ENCODE measurements at places on chromosomes 11 and 22.

DNA sequence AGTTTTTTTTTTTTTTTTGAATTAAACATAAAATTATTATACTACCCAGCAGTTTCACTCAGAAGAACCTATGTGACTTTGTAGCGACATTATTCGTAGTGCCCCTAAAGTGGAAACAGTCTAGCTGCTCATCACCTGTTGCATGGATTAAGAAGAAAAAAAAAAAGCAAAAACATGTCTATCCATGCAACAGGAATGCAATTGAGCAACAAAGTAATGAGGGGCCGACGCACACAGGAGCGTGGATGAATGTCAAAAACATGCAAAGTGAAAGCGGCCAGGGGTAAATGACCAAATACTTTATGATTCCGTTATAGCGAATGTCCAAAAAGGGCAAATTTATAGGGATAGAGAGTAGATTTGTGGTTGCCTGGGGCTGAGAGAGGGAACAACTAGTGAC lies 16.3 kb downstream of the MYO18B start:
- DNase-seq: no peak

DNA sequence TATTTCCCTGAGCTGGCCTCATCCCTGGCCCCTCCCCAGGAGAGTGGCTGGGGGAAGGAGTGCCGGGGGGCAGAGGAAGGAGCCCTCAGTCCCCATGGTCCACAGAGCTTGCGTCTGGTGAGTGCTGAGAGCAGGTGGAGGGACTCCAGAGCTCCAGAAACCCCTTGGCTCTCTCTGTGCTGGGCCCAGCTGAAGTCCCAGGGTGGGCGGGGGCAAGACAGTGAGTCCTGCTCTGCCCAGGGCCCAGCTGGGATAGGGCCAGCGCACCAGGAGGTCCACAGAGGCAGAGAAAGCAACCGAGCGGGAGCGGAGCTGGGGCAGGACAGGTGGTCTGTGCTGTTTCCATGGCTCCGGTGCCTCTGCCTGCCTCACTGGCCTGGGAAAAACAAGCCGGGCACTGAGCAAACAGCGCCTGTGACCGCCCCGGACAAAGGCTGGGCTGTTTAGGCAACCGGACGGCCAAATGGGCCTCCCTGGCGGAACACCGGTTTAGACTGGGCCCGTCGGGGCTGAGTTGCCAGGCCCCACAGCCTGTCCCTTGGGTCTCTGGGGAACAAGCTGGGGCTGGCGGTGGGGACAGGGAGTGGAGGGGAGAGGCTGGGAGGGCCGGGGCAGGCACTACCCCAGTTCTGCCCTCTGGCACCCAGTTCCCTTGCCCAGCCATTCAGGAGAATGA lies 34.1 kb upstream of the WNT7B start:
- DNase-seq: no peak

DNA sequence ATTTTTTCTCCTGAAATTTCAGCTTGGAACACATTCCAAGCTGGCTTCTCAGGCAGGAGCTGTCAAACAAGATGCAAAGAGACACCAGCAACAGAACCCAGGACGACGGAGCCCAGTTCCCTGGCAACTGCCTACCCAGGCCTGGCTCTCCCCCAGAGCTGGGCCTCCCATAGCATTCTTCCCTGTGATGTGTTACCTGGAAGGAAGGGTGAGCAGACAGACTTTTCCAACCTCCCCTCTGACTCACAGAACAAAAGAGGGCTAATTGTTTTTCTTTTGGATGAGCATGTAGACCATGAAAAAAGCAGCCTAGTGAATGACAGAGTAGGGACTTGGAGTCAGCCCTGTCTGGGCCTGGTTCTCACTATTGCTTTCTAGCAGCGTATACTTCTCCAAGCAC lies 55.3 kb upstream of the BMAL1 start:
- no peak for DNase-seq

DNA sequence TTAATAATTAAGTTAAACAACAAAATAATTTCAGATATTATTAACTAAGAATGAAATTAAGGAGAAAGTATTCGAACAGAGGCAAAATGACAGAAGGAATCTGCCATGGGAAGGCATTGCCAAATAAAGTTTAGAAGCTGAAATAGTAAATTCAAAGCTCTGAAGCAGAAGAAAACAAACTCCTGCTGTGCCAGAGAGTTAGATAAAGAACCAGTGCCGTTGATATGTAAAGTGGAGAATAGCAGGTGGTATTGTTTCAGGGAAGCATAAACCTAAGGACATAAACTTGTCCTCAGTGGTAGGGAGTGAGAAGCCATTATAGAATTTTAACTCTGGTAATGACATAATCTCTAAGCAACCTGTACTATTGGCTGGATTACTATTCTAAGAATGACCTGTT lies 2.7 kb upstream of the HBG2 start:
- DNase-seq: no peak

DNA sequence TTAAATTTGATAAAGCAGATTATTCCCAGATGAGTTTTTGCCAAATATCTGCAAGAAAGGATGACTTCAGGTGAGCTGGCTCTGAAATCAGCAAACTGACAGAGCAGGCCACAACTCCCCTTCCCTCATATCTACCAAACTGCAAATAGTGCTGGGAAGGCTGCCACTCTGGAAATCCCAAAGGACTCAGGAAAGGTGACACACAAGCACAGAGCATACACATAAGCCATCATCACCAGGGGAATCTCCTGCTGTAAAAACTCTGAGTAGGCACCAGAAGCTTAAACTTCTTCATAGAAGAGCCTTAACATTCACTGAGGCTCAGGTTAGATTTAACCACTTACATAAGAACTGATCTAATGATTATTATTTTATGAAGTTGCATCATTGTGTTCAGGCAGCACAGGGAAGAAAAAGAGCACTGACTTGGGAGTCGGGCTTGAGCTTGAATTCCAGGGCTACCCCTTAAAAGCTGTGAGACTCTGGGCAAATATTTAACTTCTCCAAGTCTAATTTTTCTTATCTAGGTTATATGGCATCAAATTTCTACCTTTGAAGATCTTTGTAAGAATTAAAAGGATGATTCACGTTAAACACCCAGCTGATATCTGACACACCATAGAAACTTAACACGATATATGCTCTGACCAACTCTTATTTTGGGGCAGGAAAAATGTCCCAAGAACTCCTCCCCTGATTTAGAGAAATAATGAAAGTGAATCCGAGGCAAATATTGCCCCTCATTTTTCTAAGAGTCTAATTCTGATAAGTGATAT lies 15.0 kb downstream of the SYTL2 start:
- no peak for DNase-seq

Measured in DMS53 (cell line).